AG09309 (cell line): ENCODE measurements at places on chromosomes 1 and 21.

GRCh38 chr1:81998165-81998564 lies 197.4 kb downstream of the ADGRL2 start:
- DNase-seq = no peak

- no peak for DNase-seq
These were observed 128.1 kb downstream of the KAZN start for GRCh38 chr1:14726606-14727005.

DNA sequence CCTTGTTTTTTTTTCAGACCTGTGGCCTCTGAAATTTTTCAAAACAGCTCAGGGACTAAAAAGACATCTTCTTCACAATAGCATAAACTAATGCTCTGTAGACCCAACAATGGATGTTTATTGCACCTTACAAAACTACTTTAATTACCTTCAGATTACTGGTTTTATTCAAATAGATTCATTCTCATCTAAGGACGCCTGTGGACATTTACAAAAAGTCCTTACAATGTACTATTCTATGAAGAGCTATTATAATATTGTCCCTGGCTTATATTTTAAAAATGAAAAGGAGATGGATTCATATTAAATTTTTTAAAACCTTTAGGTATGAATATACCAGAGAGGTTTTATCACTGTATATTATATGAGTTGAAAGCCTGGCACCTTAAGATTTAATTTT lies 238.4 kb upstream of the NR5A2 start:
- no peak for DNase-seq

DNA sequence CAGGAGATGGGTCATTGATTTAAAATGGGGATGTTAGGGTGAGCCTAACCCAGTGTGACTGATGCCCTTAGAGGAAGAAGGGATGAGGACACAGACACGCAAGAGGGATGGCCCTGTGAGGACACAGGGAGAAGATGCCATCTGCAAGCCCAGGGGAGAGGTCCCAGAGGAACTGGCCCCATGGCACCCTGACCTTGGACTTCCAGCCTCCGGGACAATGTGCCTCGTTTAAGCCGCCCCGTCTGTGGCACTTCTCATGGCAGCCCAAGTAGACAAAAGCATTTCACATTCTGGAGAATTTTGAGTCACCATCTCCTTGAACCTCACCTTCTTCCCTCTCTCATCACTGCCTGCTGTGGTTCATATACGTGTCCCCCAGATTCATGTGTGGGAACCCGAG lies 20.1 kb upstream of the PCBP3 start:
- DNase-seq = no peak

- DNase-seq = no peak
These were observed at the start of gene RHBDL2 for GRCh38 chr1:38941527-38942019. Gene RHBDL2 (minus strand): TSS chr1:38941830. CDS start chr1:38919212, 22,618 bp downstream.

- no peak for DNase-seq
These were observed 2.5 kb downstream of the MX2 start for GRCh38 chr21:41364308-41364707.

DNA sequence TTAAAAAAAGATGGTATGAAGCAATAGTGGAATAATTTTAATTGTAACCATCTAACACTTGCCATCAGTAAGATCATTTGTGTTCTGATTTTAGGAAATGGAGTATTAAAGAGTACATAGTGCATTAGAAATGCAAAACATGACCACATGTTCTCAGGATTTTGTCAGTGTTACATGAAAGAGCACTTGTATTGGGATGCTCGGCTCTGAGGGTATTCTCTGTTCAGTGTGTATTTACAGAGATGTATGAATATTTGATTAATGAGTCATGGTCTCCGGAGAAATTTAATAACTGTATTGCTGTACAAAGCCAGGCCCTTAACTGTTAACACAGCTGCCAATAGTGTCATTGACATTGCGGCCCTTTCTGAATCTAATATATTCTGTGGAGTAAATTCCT lies 91.7 kb downstream of the ATG4C start:
- no peak for DNase-seq

GRCh38 chr1:159091180-159091560 lies 14.6 kb upstream of the AIM2 start:
- no peak for DNase-seq

- no peak for DNase-seq
These were observed 60.4 kb downstream of the TEX35 start for GRCh38 chr1:178573330-178573729.

DNA sequence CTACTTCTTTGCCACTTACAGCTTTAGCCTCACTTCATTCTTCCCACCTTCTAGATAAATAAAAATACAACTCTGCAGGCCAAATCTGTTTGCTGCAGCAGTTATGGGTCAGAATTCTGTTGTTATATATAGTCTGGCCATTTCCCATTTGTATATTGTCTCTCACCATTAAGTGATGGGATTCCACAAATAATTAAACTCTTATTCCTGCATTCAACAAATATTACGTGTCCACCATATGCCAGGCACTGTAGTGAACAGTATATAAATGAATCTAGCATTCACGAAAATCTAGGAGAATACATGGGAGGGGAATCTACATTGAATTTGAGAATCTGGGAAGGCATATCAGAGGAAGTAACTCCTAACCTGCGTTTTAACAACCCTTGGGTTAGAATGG lies 5.7 kb upstream of the GLRX2 start:
- DNase-seq = no peak

- DNase-seq = no peak
These were observed 36.1 kb downstream of the ELAPOR1 start for GRCh38 chr1:109149874-109150601.

GRCh38 chr1:29821605-29822004 lies 585.3 kb downstream of the PTPRU start:
- no peak for DNase-seq

DNA sequence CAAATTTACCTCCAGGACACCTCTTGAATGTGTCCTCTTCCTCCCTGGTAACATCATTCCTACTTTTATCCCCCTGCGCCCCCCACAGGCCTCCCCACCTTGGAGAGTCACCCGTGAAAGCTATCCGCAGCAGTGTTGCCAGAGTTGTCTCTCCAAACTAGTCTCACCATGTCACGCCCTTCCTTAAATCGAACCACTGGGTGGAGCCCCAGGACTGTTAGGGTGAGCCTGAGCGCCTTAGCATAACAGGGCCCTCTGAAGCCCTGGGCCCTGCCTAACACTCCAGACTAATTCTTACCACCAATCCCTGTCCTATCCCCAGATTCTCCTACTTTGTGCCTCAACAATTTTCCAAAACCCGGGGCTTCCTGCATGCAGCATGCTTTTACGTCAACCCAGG lies 35.0 kb downstream of the HSD3B2 start:
- DNase-seq = no peak

DNA sequence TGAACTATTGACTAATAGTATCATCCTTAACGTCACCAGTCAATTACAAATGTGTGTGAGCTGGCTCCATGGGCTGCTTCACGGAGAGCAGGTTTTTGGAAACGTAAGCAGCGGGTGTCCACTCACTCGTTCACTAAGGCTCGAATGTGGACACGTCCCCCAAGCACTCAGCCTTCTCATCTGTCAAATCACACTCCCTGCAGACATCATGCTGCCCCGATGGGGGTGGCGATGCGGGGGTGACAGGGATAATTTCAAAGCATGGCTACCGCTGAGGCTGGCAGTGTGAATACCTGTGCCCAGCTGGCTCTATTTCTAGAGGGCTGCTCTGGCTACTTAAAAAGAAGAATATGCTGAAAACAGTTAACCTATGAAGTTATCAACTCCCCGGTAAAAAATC lies 71.3 kb downstream of the CAPZB start:
- no peak for DNase-seq

DNA sequence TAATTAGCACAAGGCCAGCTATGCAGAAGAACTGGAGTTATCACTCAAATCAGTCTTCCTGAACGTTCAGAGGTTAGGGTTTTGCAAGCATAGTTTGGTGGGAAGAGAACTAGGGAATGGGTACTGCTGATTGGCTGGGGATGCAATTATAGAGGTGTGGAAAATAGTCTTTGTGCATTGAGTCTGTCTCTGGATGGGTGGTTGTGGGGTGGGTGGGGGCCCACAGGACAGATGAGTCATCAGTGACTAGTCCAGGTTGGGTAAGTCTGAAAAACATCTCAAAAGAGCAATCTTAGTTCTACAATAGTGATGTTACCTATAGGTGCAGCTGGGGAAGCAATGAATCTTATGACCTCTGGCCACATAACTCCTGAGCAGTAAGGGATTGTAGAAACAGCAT lies 89.7 kb upstream of the HMCN1 start:
- DNase-seq = no peak

- no peak for DNase-seq
These were observed 21.6 kb upstream of the CCSAP start for GRCh38 chr1:229364207-229365065.

DNA sequence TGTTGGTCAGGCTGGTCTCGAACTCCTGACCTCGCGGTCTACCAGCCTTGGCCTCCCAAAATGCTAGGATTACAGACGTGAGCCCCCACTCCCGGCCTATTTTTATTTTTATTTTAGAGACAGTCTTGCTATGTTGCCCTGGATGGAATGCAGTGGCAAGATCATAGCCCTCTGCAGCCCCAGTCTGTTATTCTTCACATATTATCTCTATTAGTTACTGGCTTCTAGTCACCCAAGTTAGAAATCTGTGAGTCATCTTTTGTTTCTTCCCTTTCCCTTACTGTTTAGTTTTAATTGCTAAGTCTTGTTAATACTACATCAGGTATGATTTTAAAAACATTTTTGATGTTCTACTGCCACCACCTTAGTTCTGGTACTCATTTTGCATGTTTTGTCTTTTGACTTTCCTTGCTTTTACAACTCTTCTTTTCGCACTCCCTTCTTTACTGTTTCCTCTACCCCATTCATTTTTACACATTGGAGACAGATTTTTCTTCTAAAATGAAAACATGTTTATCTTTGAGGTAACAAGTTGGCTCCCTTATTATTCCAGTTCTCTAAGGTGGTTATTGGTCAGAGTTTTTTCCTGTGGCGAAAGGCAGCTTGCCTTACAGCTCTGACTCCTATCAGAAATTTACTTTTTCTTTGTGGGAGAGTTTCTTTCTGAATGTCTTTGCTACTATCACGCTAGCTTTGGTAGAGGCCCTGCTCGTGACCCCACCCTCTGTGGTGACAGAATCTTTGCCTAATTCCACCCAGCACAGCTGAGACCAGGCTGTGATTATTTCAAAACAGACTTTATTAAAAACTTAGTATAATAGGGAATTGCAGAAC lies 19.5 kb downstream of the ZMYM4 start:
- DNase-seq = no peak

DNA sequence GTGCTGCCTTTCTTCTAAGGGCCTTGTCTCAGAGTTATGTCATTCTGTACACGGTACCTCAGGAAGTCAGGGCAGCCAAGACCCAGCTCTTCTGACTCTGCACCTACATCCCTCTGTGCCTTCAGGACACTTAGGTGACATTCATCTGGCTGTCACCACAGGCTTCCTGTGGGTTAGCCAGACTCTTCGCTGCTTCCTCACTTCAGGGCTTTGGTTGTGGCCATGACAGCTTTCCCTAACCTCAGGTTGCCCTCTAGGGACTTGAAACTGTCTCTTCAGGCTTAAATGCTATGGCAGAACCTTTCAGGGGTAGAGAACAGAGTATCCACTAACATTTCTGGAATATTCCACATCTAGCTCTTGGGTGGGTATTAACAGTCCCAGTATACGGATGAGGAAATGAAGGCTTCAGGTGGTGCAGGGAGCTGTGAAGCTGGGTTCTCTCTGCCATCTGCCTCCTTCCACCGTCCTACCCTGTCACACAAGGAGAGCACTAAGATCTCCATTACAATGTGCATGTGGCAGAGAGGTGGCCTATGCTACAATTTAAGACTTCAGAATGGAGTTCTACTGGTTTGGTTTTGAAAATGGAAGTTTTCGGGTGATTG lies 9.9 kb downstream of the TSSK3 start:
- no peak for DNase-seq

- DNase-seq = no peak
These were observed 79.8 kb upstream of the RALGPS2 start for GRCh38 chr1:178645157-178645807.

- DNase-seq = no peak
These were observed 32.1 kb downstream of the PCSK9 start for GRCh38 chr1:55071477-55071876.
